ENCODE measurements at places on chromosomes 5 and 9. TPM values are rescaled to one million over a fixed set of nuclear protein-coding genes. Genes with fewer than 3 reads are reported as not detected.

Gene ADGRD2
- not detected for total RNA-seq

Gene CD274
- 5.9 TPM for total RNA-seq

Gene CDC25C
- total RNA-seq, result 0.26 TPM

Gene MEGF10
- under 0.01 TPM for total RNA-seq

Gene FBLL1
- total RNA-seq, result 3.9 TPM

Gene FAM221B
- not detected for total RNA-seq

Gene STKLD1
- total RNA-seq, result 0.99 TPM

Gene RASGRF2
- 12.1 TPM for total RNA-seq

Gene FOXD4L6
- total RNA-seq, result not detected

Gene NELFB
- 50.0 TPM for total RNA-seq

Gene SIGMAR1
- 52.5 TPM for total RNA-seq

Gene GDNF
- 0.83 TPM for total RNA-seq

Gene FOXI1
- total RNA-seq, result not detected

Gene SERINC5
- 10.9 TPM for total RNA-seq

Gene GOLPH3
- total RNA-seq, result 71.7 TPM

Gene PURA
- 19.0 TPM for total RNA-seq

Gene PROP1
- total RNA-seq, result not detected

Gene SH3TC2
- 0.26 TPM for total RNA-seq

Gene GLRA1
- not detected for total RNA-seq

Gene NPM1
- total RNA-seq, result 1,412 TPM

Gene MARCOL
- total RNA-seq, result not detected

Gene MBLAC2
- total RNA-seq, result 2.6 TPM

Gene GHR
- total RNA-seq, result 2.3 TPM

Gene KCNV2
- not detected for total RNA-seq

Gene TMED7
- 104 TPM for total RNA-seq

Gene TAS2R1
- not detected for total RNA-seq

Gene FREM1
- under 0.01 TPM for total RNA-seq
